Fibroblast of skin of right quadriceps (primary cell): ENCODE measurements at places on chromosomes 7 and 10.

DNA sequence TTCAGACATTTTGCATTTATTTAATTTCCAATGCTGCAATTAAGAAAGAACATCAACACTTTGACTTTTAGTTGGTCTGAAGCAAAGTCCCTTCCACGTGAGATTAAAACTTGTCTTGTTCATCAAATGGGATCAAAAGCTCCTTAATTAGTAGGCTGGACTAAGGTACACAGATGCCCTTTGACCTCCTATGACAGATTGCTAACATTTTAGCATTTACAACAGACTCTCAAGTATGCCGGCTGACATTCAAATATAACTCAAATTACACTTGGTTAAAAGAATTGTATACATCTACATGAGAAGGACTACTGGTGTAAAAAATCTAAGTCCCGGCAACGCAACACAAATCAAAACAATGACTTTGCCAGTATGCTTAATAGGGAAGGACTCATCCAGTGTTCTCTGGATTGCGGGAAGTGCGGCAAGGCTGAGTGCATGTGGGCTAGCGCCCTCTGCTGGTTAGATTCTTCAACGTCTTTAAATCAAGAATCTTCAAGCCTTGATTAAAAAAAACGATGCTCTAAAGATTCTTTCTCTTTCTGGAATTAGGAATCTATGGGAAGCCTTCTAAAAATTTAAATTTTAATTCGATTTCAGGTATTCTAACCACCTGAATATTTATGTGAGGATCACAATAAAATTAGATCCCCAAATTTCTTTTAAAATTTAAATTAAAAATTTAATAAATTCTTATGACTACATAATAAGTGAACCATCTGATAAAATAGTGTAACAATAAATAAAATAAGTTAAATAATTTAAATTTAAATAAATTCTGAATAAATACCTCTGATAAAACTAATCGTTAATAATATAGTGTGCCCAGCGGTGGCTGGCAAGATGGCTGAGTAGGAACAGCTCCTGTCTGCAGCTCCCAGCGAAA, 444.7 kb downstream of the DGKB start:
- DNase-seq = peak; percentile 74

GRCh38 chr10:43048301-43049051, 28.4 kb upstream of the RET start:
- peak; percentile 15 for DNase-seq

GRCh38 chr10:117542706-117543224, at the start of gene EMX2:
EMX2 (plus strand) TSS chr10:117542746; CDS start chr10:117543268, 522 bp downstream.
- DNase-seq = no peak

DNA sequence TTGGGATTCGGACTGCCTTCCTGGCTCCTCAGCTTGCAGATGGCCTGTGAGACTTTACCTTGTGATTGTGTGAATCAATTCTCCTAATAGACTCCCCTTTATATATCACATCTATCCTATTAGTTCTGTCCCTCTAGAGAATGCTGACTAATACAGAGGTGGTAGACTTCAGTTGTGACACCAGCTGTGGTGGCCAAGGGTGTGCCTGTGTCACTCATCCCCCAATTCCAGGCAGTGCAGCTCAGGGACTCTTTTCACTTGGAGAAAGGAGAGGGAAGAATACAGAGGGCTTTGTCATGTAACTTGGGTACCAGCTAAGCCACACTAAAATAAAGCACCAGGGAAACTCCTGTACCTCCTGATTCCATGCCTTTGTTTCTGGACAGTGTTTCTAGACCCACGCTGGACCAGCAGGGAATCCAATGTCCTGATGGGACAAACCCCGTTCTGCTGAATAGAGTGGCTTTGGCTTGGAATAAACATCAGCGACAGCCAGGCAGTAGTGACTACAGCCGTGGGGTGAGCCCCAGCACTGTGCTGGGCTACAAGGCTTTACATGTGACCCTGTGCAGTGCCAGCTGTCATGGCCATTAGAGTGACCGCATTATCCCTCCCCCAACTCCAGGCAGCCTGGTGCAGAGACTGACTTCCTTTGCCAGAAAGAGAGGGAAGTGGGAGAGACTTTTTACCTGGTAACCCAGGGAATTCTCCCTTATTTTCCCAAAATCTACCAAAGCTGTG, 233.6 kb downstream of the ANK3 start:
- DNase-seq = no peak

DNA sequence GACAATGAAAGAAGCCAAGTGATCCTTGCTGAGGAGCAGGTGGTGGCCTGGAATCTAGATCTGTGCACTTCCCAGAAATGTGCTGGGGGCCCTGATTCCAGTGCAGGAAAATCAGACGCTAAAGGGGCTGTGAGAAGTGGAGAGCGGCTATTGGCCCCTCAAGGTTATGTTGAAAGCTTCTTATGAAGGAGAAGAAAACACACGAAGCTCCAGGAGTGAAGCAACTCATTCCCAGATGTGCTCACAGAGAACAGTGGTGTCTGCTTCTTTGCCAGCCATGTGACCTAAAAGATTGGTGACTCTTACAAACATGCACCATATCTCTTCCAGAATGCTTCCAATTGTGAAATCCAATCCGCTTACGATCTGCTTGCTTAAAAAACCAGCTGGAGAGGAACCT, 679.3 kb upstream of the IGFBP3 start:
- DNase-seq = no peak

DNA sequence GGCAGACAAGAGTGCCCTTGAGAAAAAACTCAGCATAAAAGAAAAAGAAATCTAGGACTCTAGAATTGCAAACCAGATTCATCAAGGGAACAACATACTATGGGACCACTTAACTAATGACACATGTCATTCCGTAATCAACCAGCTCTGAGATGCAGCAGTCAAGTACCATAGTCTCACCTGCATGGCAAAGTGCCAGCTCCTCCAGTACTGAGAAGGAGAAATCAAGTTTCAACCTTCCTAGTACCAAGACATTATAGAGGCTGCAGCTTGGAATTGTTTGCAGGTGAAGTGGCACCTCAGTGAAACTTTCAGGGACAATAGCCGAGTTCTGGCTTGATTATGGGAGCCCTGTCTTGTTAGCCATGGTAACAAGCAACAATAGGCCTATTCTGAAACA, 11.5 kb downstream of the STEAP1 start:
- DNase-seq = no peak

- DNase-seq = peak; percentile 34
Observed at GRCh38 chr10:47340608-47341170, 7.5 kb upstream of the RBP3 start.

GRCh38 chr10:89053555-89053954, 63.0 kb downstream of the FAS start:
- no peak for DNase-seq

GRCh38 chr7:33904681-33905388, 504 bp upstream of the BMPER start:
- DNase-seq = peak; percentile 69

- no peak for DNase-seq
Observed at GRCh38 chr10:132762267-132762666, 23.7 kb downstream of the NKX6-2 start.

DNA sequence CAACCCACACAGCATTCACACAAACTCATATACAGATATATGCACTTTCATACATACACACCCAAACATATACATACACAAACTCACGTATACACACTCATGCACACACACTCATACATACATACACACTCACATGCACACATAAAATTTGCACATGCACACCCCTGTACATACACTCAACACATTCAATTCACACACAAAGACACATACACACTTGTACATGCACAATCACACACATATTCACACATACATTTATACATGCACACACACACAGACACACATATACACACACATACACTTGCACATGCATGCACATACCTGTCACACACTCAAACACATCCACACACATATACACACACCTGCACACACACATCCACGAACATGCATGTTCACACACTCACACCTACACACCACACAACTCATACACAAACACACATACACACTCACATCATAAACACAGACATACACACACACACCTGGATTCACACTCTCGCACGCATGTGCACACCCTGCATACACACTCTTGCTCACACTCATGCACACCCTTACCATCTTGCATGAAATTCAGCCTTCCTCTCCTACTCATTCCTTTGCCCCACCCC, 451.2 kb downstream of the GRID1 start:
- no peak for DNase-seq

DNA sequence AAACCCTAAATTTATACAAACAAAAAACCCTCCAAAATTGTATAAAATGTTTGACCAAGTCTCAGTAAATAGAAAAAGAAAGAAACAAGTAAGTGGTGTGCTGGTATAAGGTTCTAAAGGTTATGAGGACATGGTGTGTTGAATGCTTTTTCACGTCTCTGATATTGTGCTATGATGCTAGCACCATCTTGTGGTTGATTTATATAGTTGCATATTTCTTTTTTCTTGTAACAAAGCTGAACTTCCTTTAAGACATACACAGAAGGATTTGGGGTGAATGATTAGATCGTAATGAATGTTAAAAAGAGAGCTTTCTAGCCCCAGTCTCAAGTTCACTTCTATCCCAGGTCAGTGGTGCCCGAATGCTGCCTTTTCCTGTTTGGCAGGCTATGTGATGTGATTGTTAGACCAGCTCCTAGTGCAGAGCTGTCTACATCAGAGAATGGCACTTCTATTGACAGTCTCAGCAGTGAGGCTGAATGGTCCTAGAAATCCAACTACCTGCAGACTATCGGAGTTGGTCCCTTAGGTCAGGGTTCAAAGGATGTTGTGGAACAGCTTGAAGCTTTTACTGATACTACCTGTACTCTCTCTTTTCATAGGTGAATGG, 25.0 kb downstream of the VTI1A start:
- DNase-seq = peak; percentile 47

DNA sequence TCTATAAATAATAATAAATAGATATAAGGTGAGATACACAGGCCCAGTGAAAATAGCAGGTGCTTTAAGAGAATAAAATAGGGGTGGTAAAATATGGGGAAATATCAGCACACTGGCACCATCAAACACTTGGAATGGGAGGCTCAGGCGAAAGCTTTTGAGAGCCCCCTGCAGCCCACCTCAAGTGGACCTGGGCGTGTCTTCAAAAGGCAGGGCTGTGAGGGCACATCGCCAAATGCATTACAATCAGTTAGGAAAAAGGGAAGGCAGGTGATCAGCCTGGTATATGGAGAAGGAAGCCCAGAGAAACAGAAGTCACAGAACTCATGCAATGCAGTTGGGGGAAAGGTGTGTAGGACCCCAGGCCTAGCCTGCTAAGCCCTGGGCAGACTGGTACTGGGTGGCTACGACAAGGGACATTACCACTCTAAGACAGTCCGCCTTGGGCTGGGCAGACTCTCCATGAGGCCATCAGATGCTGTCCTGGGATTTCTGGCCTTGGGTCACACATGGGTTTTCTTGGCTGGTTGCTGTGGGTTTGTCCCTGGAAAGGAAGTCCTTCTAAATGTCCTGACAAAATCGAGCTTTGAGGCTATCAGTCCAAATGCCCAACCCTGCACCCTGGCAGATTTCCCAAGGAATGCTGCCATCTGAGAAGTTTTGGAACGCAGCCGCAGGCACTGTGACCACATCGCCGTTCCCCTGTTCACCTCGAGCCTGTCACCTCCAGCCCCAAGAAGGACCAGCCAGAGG, 330.6 kb downstream of the GRID1 start:
- no peak for DNase-seq

DNA sequence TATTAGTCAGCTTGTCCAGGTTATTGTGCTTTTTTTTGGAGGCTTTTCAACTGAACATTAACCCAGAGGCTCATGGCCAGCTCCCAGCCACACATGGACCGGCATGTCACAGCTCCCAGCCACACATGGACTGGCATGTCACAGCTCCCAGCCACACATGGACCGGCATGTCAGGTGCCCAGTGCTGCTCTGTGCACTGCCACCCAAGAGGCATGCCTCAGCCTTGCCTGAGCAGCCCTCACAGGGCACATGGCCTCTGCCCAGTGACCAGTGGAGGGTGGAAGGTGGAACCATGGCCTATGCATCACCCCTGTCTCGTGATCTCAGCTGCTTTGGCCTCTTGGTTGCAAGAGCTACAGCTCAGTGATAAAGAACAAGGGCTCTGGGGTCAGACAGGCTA, 119.8 kb downstream of the OAT start:
- no peak for DNase-seq

- DNase-seq = no peak
Observed at GRCh38 chr7:94237417-94237816, 157.3 kb upstream of the COL1A2 start.

GRCh38 chr10:70666960-70667798, 5.1 kb upstream of the ADAMTS14 start:
- no peak for DNase-seq

DNA sequence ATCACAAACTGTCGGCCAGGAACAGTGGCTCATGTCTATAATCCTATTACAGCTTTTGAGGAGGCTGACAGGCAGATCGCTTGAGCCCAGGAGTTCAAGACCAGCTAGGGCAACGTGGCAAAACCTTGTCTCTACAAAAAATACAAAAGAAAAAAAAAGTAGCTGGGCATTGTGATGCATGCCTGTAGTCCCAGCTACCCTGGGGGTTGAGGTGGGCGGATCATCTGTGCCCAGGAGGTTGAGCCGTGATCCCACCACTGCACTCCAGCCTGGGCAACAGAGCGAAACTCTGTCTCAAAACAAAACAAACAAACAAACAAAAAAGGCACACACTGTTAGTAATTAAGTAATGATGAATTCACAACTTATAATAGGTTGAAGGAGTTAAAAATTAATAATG, 441.5 kb upstream of the PCDH15 start:
- DNase-seq = no peak

GRCh38 chr10:125936331-125936730, 40.0 kb downstream of the FANK1 start:
- DNase-seq = no peak

- no peak for DNase-seq
Observed at GRCh38 chr7:132187869-132188789, 388.1 kb downstream of the PLXNA4 start.

DNA sequence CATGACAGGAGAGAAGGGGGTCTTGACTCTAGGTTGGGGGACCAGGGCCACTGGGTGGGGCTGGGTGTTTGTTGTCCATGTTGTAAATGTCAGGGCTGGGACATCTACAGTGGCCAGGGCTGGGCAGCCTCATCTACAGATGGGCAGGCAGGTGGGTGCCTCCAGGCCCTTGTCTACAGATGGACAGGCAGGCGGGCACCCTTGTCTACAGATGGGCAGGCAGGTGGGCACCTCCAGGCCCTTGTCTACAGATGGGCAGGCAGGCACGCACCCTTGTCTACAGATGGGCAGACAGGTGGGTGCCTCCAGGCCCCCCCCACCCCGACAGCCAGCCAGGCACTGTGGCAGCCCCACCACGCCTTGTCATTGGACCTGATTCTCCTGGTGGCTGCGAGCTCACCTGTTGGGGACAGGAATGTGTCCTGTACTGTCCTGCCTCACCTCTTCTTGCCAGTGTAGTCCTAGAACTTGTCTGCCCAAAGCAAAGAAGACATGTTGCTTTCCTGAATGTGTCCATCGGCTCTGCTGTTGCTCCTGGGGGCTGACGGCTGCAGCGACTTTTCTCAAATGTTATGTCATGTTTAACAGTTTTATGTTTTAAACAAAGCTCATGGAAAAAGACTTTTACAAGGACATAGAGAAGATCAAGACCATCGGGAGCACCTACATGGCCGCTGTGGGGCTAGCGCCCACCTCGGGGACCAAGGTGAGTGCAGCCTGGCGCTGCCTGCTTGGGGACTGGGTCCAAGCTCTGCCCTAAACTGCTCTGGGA, 129.9 kb downstream of the ADCY1 start:
- DNase-seq = no peak
